ENCODE measurements at places on chromosomes 6 and 20.

GRCh38 chr6:132960720-132961119, 146.4 kb downstream of the RPS12 start:
- DNase-seq, result no peak

- no peak for DNase-seq
Observed at GRCh38 chr20:47336129-47336754, 20.3 kb downstream of the ZMYND8 start.

- no peak for DNase-seq
Observed at GRCh38 chr6:9621276-9621675, 793.6 kb downstream of the TFAP2A start.

DNA sequence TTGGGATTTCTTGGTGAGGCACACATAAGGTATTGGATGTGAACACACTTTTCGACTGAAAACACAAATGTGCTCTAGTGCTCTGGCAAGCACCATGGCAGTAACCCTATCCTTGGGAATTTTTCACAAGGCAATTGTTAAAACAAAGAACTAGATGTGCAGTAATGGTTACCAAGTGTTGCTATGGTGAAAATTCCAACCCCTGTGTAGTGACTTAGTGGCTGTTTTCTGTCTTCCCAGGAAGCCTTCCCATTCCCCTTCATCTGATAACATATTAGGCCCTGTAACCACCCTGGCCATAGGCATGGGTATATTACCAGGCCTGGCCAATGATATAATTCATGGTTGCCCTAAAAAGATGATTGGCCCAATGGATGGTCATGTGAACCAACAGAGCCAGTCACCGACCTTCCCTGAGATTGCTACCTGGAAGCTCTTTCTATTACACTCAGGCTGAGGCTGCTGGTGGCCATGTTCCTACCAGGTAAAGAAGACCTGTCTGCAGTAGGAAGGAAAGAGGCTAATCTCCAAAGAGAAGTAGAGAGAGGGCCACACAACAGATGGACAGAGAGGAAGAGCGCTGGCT, 4.1 kb downstream of the C20orf202 start:
- no peak for DNase-seq

DNA sequence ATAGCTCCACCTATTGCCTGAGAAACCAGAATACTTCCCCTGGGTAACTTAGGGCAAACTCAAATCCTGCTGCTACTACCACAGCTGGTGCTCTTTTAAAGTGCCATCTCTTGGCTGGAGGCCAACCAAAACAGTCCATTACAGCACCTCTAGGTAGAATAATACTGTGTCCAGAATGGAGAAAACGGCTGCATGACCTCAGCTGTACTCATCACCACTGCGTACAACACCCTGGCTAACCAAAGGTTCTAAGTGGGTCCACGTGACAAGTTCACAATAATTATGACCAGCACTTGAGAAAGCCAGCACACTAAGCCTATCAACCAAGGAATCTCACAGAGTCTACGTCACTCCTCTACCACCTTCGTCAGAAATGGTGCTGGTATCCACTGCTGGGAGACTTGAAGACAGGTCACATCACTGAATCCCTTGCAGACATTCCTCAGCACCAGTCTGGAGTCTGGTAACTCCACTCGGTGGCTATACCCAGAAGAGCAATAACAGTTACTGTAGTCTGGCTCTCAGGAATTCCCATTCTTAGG, 40.9 kb upstream of the PKIB start:
- DNase-seq, result peak; percentile 2

- no peak for DNase-seq
Observed at GRCh38 chr20:10708351-10709185, 34.8 kb upstream of the JAG1 start.

DNA sequence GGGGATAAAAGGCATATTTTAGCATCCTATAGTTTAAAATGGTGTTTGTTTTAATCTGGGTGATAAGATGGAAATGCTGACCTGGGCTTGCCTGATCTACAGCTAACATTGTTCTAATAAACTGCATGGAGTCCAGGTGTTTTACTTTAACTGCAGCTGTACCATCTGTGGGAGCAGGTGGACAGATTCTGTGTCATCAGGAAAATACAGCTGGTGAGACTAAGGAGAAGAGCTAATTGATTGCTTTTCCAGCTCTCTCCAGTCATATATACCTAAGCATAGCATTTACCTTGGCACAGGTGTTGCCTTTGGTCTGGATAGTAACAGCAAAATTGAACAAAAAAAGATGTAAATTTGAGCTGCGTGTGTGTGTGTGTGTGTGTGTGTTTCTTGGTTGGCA, 31.6 kb downstream of the CBFA2T2 start:
- DNase-seq, result no peak

- no peak for DNase-seq
Observed at GRCh38 chr6:142700671-142701312, 244.2 kb downstream of the HIVEP2 start.
